ENCODE measurements at places on chromosomes 5 and 9. TPM values are rescaled to one million over a fixed set of nuclear protein-coding genes. Genes with fewer than 3 reads are reported as not detected.
A peak's percentile ranks its signal among the peaks of the same experiment; 100 is the strongest.

Gene LMBRD2
- 9.6 TPM for total RNA-seq

Gene ANKH
- 52.9 TPM for total RNA-seq

Gene TRPM6
- 12.8 TPM for total RNA-seq

- peak; percentile 56 for DNase-seq
- H3K27me3 ChIP-seq = no peaks in the 10 kb centered on the region
- peaks cover 15% of the 10 kb centered on the region for H3K4me1 ChIP-seq
- H3K36me3 ChIP-seq = peaks cover 5% of the 10 kb centered on the region
- peak overlapping the region; percentile 99 for H3K27ac ChIP-seq
- peak overlapping the region; percentile 97 for H3K4me3 ChIP-seq
Observed at GRCh38 chr5:116084287-116084691, 536 bp upstream of the COMMD10 start.

- H3K27me3 ChIP-seq = no peaks in the 10 kb centered on the region
- H3K27ac ChIP-seq = no peak overlapping the region
- no peak overlapping the region for H3K4me3 ChIP-seq
- DNase-seq = no peak
- H3K4me1 ChIP-seq = peaks cover 29% of the 10 kb centered on the region
- H3K36me3 ChIP-seq = peaks cover 3% of the 10 kb centered on the region
Observed at GRCh38 chr9:72312386-72312987, 52.5 kb downstream of the ZFAND5 start.

GRCh38 chr5:176548967-176549444, at the start of gene CDHR2:
Gene CDHR2, plus strand, starts transcription at chr5:176549342. Its CDS starts 16,011 bp downstream, at chr5:176565353.
- no peak for DNase-seq
- H3K36me3 ChIP-seq = no peaks in the 10 kb centered on the region

DNA sequence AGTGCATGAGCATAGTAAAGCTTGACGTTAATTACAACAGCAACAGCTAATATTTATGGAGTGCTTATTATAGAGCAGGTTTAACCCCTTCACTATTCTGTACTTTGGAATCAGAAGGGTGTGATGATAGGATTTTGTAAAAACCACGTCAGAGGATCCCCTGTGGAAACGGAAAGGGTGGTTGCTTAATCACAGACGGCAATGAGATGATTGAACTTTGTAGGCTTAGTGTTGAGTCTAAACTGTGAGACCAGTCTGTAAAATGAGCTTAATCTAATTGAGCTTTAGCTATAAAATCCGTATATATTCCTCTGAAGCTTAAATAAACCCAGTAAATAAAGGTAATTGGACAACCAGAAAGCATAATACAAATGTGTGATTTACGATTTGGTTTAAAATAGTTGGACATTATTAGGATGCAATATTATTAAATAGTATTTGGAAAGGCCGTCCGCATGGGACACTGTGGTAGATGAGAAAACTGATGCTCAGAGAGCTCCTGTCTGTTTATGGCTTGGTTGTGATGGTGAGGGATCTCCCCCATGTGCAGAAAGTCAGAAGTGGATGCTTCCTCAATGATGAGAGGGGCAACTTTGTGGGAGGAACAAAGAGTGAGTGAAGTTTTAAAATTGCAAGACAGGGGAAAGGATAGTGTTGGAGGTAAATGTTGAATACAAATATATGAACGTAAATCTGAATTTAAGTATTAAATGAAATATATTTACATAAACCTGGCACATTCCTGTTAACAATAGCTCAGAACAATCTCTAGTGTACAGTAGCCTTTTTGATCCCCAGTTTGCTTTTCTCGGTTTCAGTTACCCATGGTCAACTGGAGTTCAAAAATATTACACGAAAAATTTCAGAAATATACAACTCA, 23.4 kb upstream of the SCGB3A2 start:
- no peaks in the 10 kb centered on the region for H3K27me3 ChIP-seq
- H3K36me3 ChIP-seq = no peaks in the 10 kb centered on the region
- no peaks in the 10 kb centered on the region for H3K4me1 ChIP-seq
- no peak overlapping the region for H3K27ac ChIP-seq
- H3K4me3 ChIP-seq = no peak overlapping the region

DNA sequence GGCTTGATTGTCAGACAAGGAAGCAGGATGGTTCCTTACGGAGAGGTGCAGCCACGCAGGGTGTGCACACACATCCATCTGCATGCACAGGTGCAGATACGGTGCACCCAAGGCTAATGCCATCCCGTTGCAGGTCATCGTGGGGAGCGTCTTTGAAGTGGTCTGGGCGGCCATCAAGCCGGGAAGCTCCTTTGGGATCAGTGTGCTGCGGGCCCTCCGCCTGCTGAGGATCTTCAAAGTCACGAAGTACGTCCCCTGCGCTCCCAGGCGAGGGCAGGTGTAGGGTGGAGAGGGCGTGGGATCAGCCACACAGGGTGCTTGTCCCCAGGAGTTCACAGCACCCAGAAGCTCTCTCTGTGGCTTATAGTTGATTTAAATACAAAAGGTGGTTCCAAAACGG, 106.4 kb downstream of the CACNA1B start:
- DNase-seq = no peak
- no peaks in the 10 kb centered on the region for H3K36me3 ChIP-seq
- H3K27me3 ChIP-seq = no peaks in the 10 kb centered on the region
- no peaks in the 10 kb centered on the region for H3K4me1 ChIP-seq
- H3K4me3 ChIP-seq = no peak overlapping the region
- H3K27ac ChIP-seq = no peak overlapping the region

DNA sequence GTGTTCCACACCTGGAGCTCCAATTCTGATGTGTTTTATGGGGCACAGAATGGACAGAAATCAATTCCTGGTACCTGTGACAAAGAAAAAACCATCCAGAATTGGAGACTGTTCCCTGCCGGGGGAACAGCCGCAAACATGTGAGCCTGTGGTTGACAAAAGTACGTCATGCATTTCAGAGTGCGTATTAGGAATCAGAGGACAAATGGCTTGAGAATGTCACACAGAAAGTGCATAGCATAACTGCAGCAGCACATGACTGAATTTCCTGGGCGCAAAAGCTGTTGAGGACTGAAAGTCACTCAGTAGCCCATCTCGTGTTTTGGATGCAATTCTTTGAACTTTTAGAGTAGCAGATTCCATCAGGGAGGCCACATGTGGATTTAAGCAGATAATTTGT, 85.1 kb downstream of the TRIO start:
- H3K4me3 ChIP-seq = no peak overlapping the region
- H3K36me3 ChIP-seq = no peaks in the 10 kb centered on the region
- H3K27ac ChIP-seq = no peak overlapping the region
- DNase-seq = no peak
- H3K27me3 ChIP-seq = no peaks in the 10 kb centered on the region

DNA sequence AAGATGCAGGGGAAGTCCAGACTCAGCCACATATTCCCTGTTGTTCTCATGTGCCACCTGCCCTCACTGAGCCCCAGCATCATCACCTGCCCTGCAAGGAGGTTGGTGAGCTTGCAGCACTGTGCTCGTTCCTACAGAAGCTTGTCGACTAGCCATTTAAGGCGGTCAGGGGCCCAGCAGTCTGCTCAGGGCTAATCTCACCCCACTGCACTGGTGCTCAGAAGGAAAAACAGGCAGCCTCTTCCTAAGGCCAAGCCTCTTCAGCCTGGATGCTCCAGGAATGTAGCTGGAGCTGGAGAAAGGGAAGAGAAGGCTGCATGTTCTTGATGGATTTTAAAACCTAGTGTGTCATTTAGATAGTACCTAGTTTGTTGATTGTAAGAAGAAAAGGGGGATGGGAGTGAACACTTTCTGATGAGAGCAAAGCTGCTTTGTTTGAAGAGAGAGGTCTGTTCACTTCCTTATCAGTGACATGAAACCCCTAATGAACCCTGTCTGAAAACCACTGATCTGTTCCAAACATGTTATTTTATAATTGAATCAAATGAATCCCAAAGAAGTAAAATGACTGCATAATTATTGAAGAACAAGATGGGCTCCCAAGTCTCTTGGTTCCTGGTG, 10.6 kb upstream of the ASPN start:
- H3K36me3 ChIP-seq = no peaks in the 10 kb centered on the region
- H3K27ac ChIP-seq = no peak overlapping the region
- no peaks in the 10 kb centered on the region for H3K4me1 ChIP-seq

GRCh38 chr5:79973511-79973910, 17.6 kb downstream of the MTX3 start:
- no peaks in the 10 kb centered on the region for H3K4me1 ChIP-seq
- no peak overlapping the region for H3K4me3 ChIP-seq
- H3K36me3 ChIP-seq = peaks cover 14% of the 10 kb centered on the region
- H3K27me3 ChIP-seq = peaks cover 2% of the 10 kb centered on the region
- no peak overlapping the region for H3K27ac ChIP-seq

GRCh38 chr9:89038382-89039103, 47.3 kb downstream of the S1PR3 start:
- DNase-seq = no peak
- H3K27me3 ChIP-seq = peaks cover 3% of the 10 kb centered on the region
- H3K36me3 ChIP-seq = no peaks in the 10 kb centered on the region
- no peak overlapping the region for H3K27ac ChIP-seq

DNA sequence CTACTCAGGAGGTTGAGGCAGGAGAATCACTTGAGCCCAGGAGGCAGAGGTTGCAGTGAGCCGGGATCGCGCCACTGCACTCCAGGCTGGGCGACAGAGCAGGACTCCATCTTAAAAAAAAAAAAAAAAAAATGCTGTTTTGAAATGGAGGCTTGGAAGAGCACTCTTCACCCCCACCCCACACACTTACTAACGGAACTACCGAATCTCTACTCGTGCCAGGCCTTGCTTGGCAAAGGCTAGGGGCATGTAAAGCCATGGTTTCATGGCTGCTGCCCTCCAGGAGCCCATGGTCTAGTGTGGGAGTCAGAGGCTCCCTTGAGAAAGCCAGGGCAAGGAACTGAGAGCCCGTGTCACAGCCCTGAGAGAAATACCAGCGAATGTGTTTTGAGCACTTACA, 21.3 kb downstream of the PCDHGC5 start:
- no peak overlapping the region for H3K4me3 ChIP-seq
- no peak overlapping the region for H3K27ac ChIP-seq
- H3K27me3 ChIP-seq = no peaks in the 10 kb centered on the region
- H3K4me1 ChIP-seq = peaks cover 54% of the 10 kb centered on the region
- DNase-seq = no peak

All from natural killer cell (primary cell).